ENCODE measurements at places on chromosomes 6 and 20. TPM values are rescaled to one million over a fixed set of nuclear protein-coding genes. Genes with fewer than 3 reads are reported as not detected.

DNA sequence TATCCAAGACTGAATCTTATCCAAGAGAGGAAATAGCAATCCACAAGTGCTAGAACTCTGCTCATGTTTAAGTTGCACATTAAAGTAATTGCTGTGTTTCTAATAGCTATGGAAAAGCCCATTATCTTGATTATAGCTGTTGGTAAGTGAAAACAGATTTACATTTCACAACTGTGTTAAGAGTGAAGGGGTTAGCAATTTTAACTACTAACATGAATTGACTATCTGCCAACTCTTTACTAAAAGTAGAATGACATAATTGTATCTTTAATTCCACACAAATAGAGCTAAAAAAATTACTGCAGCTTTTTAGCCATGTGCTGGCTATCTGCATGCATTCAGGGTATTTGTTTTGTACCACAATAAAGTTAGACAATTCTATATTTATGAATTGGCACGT lies 277.9 kb upstream of the IRAK1BP1 start:
- no peak for DNase-seq

- no peak for DNase-seq
Measured at GRCh38 chr6:130882370-130882769, 55.2 kb downstream of the SMLR1 start.

DNA sequence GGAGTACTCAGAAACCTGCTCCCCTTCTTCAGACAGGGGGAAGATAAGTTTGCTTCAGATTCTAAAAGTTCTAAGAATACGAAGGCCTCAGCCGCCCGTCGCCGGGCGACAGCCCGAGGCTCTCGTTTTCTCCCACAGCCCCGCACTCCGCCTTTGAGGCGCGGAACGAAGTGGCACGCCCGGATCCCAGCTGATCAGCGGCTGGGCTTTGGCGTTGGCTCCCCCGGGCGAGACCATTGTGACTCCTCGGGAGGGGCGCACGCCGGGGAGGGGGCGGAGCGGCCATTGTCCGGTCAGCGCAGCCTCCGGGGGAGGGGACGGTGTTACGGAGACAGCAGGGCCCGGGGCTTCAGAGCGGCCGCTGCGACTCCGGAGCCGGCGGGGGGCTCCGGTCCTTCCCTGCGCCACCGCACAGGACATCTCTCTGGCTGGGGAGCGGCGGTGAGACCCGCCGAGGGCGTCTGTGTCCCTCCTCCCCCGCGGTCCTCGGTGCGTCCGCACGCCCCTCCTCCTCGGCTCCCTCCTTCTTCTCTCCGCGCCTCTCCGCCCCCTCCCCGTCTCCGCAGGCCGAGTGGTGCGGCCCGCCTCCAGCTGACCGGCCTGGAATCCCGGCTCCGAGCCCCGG lies at the start of gene ZFAND3:
ZFAND3 (plus strand) TSS at position 551 of the 625 bp plus-strand sequence. CDS start 219 bp downstream, outside the sequence.
- DNase-seq, result peak; percentile 98

GRCh38 chr6:7550433-7550801 lies 8.9 kb downstream of the DSP start:
- no peak for DNase-seq

DNA sequence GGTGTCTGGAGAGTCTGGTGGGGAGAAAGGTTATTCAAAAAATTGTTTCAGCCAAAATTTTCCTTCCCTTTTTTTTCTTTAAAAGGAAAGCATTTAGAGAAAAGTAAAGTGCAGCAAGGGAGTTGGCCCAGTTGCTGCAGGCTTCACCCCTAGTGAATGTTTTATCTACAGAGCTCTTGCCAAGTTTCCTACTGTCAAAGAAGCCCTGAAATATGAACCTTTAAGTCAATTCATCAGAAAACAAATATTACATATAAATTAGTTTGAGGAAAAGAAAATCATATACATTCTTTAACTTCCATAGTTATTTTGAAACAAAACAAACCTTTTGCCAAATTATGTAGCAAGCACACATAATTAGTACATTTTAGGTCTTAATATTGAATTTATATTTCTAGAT lies 25.0 kb upstream of the HMGCLL1 start:
- no peak for DNase-seq

- DNase-seq, result no peak
Measured at GRCh38 chr20:18496042-18496441, 983 bp downstream of the RBBP9 start.

DNA sequence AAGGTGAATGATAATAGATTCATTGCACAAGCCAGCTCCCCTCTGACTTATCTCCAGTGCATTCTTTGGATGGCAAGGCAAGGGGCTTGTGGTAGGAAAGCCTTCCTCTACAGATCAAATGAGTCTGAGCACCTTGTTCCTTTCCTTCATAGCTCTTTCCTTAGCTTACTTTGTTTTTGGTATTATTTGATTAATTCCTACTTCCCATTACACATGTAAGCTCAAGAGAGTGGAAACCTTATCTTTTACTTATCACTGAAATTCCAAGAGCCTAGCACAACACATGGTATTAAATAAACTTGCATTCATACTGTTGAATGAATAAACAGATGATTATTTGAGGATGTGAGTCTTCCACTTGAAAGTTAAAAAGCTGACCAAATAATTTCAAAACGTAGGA lies 41.7 kb downstream of the FRK start:
- DNase-seq, result no peak

DNA sequence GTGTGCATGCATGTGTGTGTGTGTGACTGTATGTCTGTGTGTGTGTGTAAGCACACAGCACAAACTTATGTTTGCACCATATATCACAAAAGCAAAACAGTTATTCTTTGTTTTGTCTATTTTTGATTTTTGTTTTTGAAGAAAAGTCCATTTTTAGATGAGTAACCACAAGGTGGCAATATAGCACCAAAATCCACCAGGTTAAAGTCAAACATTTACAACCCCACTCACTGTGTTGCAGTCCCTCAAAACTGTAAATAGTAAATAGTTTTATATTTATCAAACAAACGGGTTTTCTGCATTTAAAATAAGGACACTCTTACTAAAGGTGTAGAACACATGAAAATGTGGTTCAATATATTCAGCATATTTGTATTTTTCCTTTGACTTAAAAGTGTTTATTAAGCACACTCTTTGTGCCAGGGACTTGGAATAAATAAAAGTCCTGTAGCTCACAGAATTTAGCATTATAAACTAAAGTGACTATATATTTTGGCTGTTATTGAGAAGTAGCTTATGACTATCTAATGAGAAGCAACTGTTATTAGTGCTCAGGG lies 118.5 kb downstream of the GFRAL start:
- no peak for DNase-seq

DNA sequence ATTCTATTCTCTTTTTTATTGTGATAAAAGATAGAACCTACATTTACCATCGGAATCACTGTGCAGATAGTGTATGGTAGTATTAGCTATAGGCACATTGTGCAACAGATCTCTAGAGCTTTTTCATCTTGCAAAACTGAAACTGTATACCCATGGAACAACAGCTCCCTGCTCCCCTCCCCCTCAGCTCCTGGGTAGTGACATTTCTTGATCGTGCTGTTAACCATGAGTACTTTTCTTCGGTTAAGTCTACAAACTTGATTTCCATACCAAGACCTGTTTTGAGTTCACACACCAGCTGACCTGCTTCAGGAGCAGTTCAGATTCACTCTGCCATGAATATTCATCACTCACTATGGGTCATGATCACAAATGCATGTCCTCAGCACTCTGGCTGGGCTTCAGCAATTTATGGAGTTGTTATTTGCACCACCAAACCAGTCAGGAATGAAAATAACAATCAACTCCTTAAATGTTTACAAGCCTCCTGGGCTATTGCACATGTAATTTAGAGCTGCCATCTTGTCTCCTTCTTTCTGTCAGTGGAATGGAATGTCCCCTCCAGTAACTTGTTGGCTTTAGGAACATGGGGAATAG lies 32.8 kb downstream of the PRDM1 start:
- DNase-seq, result no peak

DNA sequence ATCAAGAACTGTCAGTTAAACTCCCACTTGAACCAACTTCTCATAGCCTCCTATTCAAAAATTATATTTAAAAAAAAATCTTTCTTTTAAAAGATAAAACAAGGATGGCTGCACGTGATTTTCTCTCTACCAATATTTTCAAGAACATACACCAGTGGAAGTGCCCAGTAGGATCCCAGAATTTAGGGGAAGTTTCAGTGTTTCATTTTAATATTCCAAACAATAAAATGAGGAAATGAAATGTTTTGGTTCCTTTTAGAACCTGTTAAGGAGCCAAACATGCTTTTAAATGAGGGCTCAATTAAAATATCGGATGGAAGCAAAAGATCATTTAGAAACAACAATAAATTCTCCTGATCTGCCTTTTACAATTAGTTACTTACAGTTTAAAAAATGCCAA lies 26.4 kb upstream of the PRELID3B start:
- no peak for DNase-seq

- DNase-seq, result no peak
Measured at GRCh38 chr6:107129370-107129925, 14.1 kb upstream of the BEND3 start.

DNA sequence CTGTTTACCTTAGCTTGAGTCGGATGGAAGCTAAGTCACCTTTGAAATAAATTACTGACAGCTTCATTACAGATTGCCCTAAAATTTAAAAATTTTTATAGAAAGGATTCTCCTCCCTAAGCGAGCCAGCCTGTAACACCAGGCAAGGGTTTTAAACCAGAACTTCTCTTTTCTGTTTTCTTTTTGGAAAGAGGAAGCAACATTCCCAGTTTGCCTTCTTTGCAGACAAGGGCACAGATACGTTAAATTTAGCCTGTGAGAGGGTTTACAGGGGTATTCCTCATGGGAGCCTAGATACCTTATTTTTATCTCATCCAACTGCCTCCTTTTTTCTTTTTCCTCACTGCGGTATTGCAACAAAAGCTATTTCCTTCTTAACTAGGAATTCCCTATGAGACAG lies 45.0 kb downstream of the GNAS start:
- DNase-seq, result no peak

- no peak for DNase-seq
Measured at GRCh38 chr20:49280463-49281058, 2.7 kb upstream of the ZNFX1 start.

DNA sequence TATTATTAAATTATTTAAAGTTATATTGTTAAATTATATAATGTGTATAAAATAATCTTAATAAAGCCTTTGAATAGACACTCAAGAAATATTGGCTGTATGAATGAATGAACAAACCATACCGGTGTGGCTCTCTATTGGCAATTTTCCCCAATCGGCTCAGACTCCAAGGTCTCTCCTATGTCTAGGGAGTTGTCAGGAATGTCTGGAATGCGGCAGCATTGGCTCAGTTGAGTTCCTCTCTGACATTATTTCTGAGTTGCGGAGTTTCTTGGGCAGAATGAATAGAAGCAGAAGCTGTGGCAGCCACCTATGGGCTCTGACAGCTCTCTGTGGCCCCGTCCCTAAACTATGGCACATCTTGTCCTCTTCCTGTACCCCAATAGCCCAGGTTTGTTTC lies 111.0 kb downstream of the SOBP start:
- DNase-seq, result peak; percentile 44

GRCh38 chr6:43052842-43053544 lies 658 bp downstream of the CUL7 start:
- peak; percentile 56 for DNase-seq

DNA sequence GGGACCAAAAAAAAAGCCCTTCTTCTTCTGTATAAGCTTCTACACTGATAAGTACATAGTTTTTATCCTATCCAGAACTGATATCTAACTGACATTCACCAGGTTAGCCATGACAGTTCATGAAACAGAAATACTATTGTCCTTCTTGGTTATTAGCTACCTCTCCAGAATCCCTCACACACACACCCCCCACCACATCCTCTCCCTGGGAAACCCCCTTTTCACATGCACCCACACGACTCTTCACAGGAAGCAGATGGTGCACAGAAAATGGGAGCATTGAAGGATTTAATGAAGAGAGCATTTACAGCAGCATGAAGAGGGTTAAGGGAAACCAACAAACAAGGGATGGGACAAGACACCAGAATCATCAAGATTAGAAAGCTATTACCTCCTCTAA lies 88.9 kb downstream of the FHL5 start:
- DNase-seq, result no peak

DNA sequence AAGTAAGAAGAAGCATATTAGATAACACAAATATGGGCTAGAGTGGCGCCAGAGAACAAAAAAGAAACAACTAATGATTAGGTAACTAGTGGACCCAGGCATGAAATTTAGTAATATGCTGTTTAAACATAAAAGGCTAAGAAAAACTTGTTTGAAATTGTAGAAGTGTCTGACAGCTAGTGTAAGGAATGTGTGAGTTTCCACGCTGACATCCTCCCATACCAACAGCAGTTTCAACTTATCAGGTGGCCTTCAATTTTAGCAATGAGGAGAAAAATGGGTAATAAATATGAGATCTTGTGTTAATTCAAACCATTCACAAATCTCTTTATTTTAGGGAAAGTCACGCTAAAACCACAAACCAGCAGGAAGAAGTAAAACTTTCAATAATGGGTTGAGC lies 440.2 kb upstream of the FLRT3 start:
- DNase-seq, result no peak

GRCh38 chr6:6006428-6007365 lies at the start of gene NRN1:
TSS of gene NRN1 (minus strand) at chr6:6006925. CDS start at chr6:6006749, 176 bp downstream.
- DNase-seq, result no peak

GRCh38 chr20:24337069-24337468 lies 132.4 kb upstream of the SYNDIG1 start:
- no peak for DNase-seq

DNA sequence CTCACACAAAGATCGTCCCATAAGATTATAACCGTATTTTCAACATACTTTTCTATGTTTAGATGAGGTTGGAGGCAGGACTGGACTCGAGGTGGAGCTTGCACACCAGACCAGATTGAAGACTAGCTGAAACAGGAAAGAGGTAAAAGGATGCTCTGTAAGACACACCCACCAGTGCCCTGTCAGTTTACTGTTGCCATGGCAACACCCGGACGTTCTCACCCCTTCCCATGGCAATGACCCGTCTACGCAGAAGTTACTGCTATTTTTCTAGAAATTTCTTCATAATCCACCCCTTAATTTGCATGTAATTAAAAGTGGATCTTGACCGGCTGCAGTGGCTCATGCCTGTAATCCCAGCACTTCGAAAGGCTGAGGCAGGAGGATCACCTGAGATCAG lies 13.6 kb upstream of the SRSF6 start:
- DNase-seq, result no peak

The SALL4 gene
- total RNA-seq, result not detected

The RING1 gene
- total RNA-seq, result 26.0 TPM

The CLDN20 gene
- total RNA-seq, result not detected

The PPP1R14C gene
- 0.74 TPM for total RNA-seq

The PGC gene
- not detected for total RNA-seq

The MOG gene
- not detected for total RNA-seq

The ADAM33 gene
- total RNA-seq, result 26.1 TPM

The BIRC7 gene
- total RNA-seq, result 1.1 TPM

The DPPA5 gene
- total RNA-seq, result not detected

The LGSN gene
- total RNA-seq, result not detected

The GPSM3 gene
- 3.1 TPM for total RNA-seq

The SEC63 gene
- 33.8 TPM for total RNA-seq

The VSTM2L gene
- total RNA-seq, result 23.0 TPM

The L3MBTL1 gene
- 22.9 TPM for total RNA-seq

The C6orf141 gene
- 2.5 TPM for total RNA-seq

The FOXF2 gene
- total RNA-seq, result not detected

The TFAP2A gene
- 0.10 TPM for total RNA-seq

The SUPT3H gene
- 17.9 TPM for total RNA-seq

All from ovary (tissue), 10 donors.